GM23248 (cell line): ENCODE measurements at places on chromosomes 12 and 14. TPM values are rescaled to one million over a fixed set of nuclear protein-coding genes. Genes with fewer than 3 reads are reported as not detected.

GRCh38 chr14:73223049-73223448 is 14.3 kb upstream of the PAPLN start:
- no peak overlapping the region for H3K27ac ChIP-seq
- H3K36me3 ChIP-seq = peaks cover 19% of the 10 kb centered on the region; the same call in 1 of the 2 replicates
- no peaks in the 10 kb centered on the region for H3K27me3 ChIP-seq
- peaks cover 28% of the 10 kb centered on the region for H3K4me1 ChIP-seq

GRCh38 chr12:84542289-84542688 is 370.3 kb downstream of the SLC6A15 start:
- H3K36me3 ChIP-seq = no peaks in the 10 kb centered on the region
- peaks cover 7% of the 10 kb centered on the region; the same call in 1 of the 2 replicates for H3K4me1 ChIP-seq
- no peak for DNase-seq
- no peaks in the 10 kb centered on the region for H3K27me3 ChIP-seq
- no peak overlapping the region for H3K27ac ChIP-seq

DNA sequence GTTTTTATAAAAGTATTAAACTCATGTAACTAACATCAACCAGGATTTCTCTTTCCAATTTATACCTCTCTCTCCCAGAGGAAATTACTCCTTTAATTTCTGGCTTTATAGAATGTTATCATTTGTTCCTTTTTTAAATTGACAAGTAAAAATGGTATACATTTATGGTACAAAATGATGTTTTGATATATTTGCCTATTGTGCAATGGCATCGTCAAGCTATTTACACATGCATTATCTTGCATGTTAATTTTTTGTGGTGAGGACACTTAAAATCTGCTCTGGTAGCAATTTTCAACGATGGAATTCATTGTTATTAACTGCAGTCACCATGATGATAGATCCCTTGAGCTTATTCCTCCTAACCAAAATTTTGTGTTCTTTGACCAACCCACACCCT is 149.0 kb upstream of the NAV3 start:
- DNase-seq = no peak
- peaks cover 4% of the 10 kb centered on the region; the same call in 1 of the 2 replicates for H3K4me1 ChIP-seq
- no peak overlapping the region for H3K27ac ChIP-seq
- no peak overlapping the region for H3K4me3 ChIP-seq

DNA sequence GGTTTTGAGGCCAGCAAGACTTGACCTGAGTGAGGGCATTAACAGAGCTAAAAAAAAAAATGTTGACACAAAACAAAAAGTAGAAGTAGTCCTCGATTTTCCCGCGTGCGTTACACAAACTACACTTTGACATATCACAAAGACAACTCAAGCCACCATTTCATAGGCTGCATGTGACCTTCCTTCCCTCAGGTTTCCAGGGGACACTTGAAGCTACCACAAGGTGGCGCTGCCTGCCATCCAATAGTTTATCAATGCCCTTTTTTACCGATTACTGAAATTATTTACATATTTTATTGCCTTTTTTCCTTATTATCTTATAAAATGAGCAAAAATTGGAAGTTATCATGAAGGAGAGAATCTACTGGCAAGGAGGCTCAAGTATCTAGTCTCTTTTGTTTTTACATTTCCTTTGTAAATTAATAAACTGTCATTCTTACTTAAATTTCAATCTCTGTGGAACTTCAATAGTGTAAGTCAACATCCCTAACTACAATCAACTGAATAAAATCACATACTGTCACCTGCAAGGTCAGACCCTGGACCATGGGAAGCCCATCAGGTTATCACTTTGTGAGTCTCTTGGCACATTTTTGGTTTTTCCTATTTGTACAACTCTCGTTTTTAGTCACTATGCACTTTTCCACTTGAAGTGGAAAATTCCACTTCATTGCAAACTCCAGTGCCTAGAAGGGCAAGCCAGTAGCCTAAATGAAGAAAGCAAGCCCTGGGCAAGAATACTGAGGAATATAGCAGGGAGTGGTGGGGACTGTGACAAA is 84.6 kb upstream of the CPSF6 start:
- DNase-seq = peak; percentile 73
- no peaks in the 10 kb centered on the region for H3K27me3 ChIP-seq
- H3K36me3 ChIP-seq = no peaks in the 10 kb centered on the region
- 0 out of 2 replicates have a peak, but pooled peaks cover 3% of the 10 kb centered on the region for H3K4me1 ChIP-seq
- H3K27ac ChIP-seq = no peak overlapping the region
- no peak overlapping the region for H3K4me3 ChIP-seq

GRCh38 chr12:78559886-78560285 is 304.7 kb upstream of the SYT1 start:
- H3K27me3 ChIP-seq = no peaks in the 10 kb centered on the region
- H3K36me3 ChIP-seq = no peaks in the 10 kb centered on the region
- H3K4me1 ChIP-seq = peaks cover 9% of the 10 kb centered on the region; the same call in 1 of the 2 replicates
- no peak for DNase-seq

GRCh38 chr12:14605401-14605989 is 37.8 kb upstream of the PLBD1 start:
- H3K4me1 ChIP-seq = no peaks in the 10 kb centered on the region
- no peak overlapping the region for H3K27ac ChIP-seq
- no peak overlapping the region for H3K4me3 ChIP-seq
- no peaks in the 10 kb centered on the region for H3K36me3 ChIP-seq
- DNase-seq = peak; percentile 16
- H3K27me3 ChIP-seq = no peaks in the 10 kb centered on the region

GRCh38 chr12:13383379-13383778 is 186.9 kb downstream of the EMP1 start:
- H3K36me3 ChIP-seq = no peaks in the 10 kb centered on the region
- H3K27me3 ChIP-seq = peaks cover 25% of the 10 kb centered on the region
- no peaks in the 10 kb centered on the region for H3K4me1 ChIP-seq

GRCh38 chr14:60217713-60218112 is 31.3 kb upstream of the PPM1A start:
- H3K27ac ChIP-seq = no peak overlapping the region
- H3K27me3 ChIP-seq = peaks cover 3% of the 10 kb centered on the region; the same call in 1 of the 2 replicates
- no peak overlapping the region for H3K4me3 ChIP-seq
- H3K36me3 ChIP-seq = no peaks in the 10 kb centered on the region
- no peak for DNase-seq

- peaks cover 5% of the 10 kb centered on the region; the same call in 1 of the 2 replicates for H3K4me1 ChIP-seq
Observed at GRCh38 chr14:67420102-67420739, 8.3 kb upstream of the PLEK2 start.

- no peaks in the 10 kb centered on the region for H3K36me3 ChIP-seq
- no peak overlapping the region for H3K4me3 ChIP-seq
- DNase-seq = peak; percentile 80
- no peaks in the 10 kb centered on the region for H3K4me1 ChIP-seq
- H3K27me3 ChIP-seq = peaks cover 39% of the 10 kb centered on the region
Observed at GRCh38 chr14:22386924-22387775, 201.9 kb downstream of the DAD1 start.

GRCh38 chr12:607541-608001 is 55.7 kb downstream of the NINJ2 start:
- H3K27me3 ChIP-seq = no peaks in the 10 kb centered on the region
- H3K36me3 ChIP-seq = no peaks in the 10 kb centered on the region
- no peak for DNase-seq

GRCh38 chr14:51939226-51939625 is 50.1 kb upstream of the RTRAF start:
- no peaks in the 10 kb centered on the region for H3K27me3 ChIP-seq
- H3K4me1 ChIP-seq = no peaks in the 10 kb centered on the region

DNA sequence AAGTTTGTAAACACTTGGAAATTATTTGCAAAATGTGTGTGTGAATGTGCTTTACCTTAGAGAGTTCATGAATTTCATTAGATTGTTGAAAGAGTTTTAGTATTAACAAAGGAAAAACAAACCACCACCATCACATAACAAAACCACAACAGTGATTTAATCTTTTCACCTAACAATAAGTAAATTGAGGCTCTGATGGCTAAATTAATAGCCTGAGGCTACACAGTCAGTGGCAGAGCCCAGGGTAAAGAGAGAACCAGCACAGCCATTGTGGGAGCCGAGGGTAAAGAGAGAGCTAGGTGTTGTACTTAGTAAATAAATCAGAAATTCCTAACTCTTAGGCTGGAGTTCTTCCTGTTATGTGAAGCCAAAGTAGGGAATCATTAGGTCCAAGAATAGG is 51.2 kb upstream of the CAPRIN2 start:
- no peaks in the 10 kb centered on the region for H3K27me3 ChIP-seq
- H3K36me3 ChIP-seq = peaks cover 8% of the 10 kb centered on the region; the same call in 1 of the 2 replicates
- H3K27ac ChIP-seq = no peak overlapping the region

DNA sequence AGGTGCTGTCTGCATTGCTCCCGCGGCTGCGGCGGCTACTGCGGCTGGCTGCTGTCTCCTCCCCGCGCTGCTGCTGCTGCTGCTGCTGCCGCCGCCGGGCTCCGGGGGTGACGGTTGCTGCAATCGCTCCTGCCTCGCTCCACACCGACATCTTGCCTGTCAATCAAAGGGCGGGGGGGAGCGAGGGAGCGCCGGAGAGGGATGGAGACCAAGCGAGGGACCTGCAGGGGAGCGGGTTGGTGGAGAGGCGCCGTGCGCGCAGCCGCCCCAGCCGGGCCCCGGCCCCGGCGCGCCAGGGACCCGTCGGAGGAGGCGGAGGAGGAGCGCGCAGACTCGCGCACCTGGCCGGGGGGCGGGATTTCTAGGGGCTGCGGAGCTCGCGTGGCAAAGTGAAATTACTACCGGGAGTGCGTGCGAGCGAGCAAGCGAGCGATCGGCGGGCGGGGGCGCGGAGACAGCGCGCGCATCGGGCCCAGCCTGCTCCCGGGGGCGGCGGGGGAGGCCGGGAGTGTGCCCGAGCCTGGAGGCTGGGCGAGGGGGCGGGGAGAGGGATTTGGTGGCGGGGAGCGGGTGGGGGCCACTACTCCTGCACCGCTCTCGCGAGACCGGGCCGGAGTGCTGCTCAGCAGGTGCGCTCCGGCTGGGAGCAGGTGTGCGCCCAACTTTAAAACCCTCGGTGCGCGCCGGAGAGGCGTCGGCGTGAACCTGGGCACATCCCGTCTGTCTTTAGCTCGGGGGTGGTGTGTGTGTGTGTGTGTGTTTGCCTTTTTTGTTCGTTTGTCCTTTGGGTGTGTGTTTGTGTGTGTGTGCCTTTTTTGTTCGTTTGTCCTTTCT is at the start of gene KSR2:
Gene KSR2, minus strand, starts transcription at position 165 of the 834 bp plus-strand sequence. CDS start 735 bp downstream, outside the sequence.
- peak within 1 kb of the TSS; percentile 73 for H3K4me3 ChIP-seq
- H3K4me1 ChIP-seq = no peaks in the 10 kb centered on the region
- no peak within 1 kb of the TSS for H3K27ac ChIP-seq
- peak; percentile 60 for DNase-seq
- H3K27me3 ChIP-seq = peaks cover 42% of the 10 kb centered on the region
- no peaks in the 10 kb centered on the region for H3K36me3 ChIP-seq

DNA sequence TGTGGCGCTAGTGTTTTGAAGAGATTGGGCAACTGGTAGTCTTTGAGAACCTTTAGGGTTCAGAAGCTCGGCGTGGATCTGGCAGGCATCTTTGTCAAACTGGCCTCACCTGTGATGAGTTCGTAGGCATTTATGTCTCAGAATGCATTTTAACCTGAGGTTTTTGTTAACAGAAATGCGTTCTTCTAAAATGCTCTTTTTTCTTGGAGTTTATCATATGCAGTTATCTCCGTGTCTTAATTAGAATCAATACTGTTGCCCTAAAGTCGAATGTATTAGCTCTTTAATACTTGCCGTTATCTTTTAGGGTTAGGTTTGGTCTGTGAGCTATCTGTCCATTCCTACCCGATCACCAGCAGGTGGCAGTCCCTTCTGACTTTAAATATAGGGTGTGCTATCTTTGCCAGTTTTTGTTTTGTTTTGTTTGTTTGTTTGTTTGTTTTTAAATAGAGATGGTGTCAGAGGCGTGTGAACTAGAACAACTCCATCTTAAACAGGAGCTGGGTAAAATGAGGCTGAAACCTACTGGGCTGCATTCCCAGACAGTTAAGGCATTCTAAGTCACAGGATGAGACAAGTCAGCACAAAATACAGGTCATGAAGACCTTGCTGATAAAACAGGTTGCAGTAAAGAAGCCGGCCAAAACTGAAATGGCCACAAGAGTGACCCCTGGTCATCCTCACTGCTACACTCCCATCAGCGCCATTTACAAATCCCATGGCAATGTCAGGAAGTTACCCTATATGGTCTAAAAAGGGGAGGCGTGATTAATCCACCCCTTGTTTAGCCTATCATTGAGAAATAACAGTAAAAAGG is 1.4 kb downstream of the ATF1 start:
- H3K4me3 ChIP-seq = peak overlapping the region; percentile 93
- H3K27ac ChIP-seq = peak overlapping the region; percentile 86
- H3K27me3 ChIP-seq = no peaks in the 10 kb centered on the region
- H3K36me3 ChIP-seq = no peaks in the 10 kb centered on the region
- peaks cover 17% of the 10 kb centered on the region for H3K4me1 ChIP-seq

DNA sequence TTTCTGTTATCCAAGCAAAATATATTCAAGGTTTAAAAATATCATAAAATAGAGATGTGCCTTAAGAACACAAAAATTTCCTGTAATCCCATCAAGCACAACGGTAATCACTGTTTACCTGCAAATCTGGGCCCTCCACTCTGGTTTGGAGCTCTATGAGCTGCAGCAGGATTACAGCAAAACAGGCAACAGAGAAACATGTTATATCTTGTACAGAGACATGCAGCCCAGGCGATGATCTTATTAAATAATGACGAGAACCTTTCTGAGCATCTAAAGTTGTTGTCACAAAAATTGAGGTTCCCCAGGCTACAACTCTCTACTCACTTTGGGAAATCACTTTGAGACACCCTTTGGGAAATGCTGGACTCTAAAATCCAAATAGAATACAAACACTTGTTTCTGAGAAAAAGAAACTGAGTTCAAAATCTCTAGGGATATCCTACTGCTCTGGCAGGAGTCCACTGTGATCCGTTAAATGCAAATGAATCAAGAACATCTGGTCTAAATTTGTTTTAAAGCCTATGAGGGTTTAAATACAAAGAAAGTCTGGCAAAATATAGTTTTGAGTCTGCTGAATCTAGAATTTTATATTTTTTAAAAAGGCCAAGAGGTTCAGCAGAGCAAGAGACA is 36.3 kb downstream of the STON2 start:
- DNase-seq = peak; percentile 2
- H3K27me3 ChIP-seq = peaks cover 5% of the 10 kb centered on the region; the same call in 1 of the 2 replicates
- no peak overlapping the region for H3K27ac ChIP-seq
- no peaks in the 10 kb centered on the region for H3K36me3 ChIP-seq
- H3K4me3 ChIP-seq = no peak overlapping the region

DNA sequence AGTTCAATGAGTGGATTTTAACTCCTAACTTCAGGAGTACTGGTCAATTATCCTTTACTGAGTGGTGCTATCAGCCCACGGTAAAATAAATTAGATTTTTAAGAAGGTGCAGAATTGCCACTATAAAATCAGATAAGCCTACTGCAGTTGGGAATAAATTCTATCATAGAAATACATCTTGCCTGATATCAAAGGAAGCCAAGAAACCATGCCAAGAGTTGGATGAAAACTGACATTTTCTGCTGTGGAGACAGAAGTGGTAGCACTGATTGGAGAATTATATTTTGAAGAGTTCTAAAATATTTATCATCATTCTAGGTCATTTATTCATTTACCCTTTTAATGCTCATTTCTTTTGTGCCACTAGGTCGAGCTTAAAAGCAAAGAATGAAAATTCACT is 465.1 kb downstream of the APAF1 start:
- H3K4me1 ChIP-seq = no peaks in the 10 kb centered on the region
- no peak for DNase-seq
- H3K27me3 ChIP-seq = no peaks in the 10 kb centered on the region
- H3K4me3 ChIP-seq = no peak overlapping the region
- H3K27ac ChIP-seq = no peak overlapping the region
- no peaks in the 10 kb centered on the region for H3K36me3 ChIP-seq

- no peaks in the 10 kb centered on the region for H3K27me3 ChIP-seq
- no peaks in the 10 kb centered on the region for H3K4me1 ChIP-seq
- H3K27ac ChIP-seq = no peak overlapping the region
Observed at GRCh38 chr14:99634443-99634842, 10.5 kb upstream of the HHIPL1 start.

Gene RIMBP2
- not detected in 2 replicates for total RNA-seq

Gene SIX6
- not detected in 2 replicates for total RNA-seq

Gene KITLG
- 98.4 and 146 TPM in 2 replicates for total RNA-seq

Gene PAX9
- total RNA-seq = not detected in 2 replicates

Gene TNFAIP2
- total RNA-seq = 45.0 and 51.8 TPM in 2 replicates

Gene HOXC10
- not detected in 2 replicates for total RNA-seq

Gene ERC1
- 23.3 and 26.4 TPM in 2 replicates for total RNA-seq

Gene GAS2L3
- 9.8 and 14.8 TPM in 2 replicates for total RNA-seq

Gene KRT5
- not detected in 2 replicates for total RNA-seq

Gene SLC24A4
- total RNA-seq = not detected in 2 replicates
